ENCODE measurements at places on chromosomes 1 and 21. TPM values are rescaled to one million over a fixed set of nuclear protein-coding genes. Genes with fewer than 3 reads are reported as not detected.

DNA sequence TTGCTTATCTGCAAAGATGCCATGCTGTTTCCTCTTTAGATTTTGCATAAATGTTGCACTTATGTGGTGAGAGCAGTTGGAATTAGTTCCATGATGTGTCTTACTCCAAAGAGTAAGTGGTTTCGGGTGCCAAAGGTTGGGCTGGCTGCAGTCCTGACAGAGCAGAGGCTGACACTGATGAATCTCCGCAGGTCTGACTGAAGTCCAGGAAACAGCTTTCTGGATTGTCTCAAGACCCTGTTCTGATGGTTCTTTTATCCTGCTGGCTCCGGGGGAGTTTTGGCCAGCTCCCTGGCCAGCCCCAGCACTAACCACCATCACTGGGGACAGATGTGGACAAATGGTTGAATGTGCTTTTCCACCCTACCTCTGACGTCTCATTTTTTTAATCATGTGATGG lies 207.2 kb upstream of the KIAA0040 start:
- DNase-seq = no peak

- DNase-seq = no peak
Measured at GRCh38 chr1:40648200-40648599, 17.3 kb downstream of the RIMS3 start.

DNA sequence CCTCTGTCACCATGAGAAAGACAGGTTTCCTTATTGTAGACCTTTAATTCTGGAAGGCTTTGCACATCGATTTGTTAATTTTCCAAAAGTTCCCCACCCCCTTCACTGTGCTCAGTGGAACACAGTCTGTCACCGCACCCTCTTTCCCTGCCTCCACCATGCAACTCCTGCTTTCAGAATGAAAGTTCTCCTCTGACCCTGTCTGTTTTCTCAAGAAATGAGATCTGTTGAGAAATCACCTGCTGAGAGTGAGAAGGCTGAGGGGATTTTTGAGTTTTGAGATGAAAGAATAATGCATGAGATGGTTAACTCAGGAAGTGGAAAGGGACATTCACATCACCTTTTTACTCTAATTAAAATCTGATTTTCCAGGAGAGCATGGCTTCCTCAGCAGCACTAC lies 99.6 kb downstream of the CYYR1 start:
- no peak for DNase-seq

GRCh38 chr1:9653491-9654050 lies 2.0 kb downstream of the PIK3CD start:
- DNase-seq = peak; percentile 62

DNA sequence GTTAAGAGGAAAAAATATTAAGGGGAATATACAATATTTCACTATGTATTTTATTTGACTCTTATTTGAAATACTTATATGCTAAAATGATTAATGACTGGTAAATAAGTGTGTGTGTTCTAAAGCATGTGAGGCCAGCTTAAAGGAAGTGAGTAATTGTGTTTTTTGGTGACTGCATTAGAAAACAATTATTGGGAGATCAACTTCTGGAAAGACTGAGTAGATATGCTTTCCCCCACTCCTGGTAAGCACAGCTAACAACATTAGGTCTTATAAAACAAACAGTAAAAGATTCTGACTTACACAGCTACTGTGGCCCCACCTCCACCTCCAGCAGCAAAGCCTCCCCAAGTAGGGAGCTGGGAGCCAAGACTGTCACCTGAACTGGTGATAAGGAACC lies 403.0 kb downstream of the SRGAP2C start:
- no peak for DNase-seq

The FMO4 gene
- 3.2 TPM for total RNA-seq

GRCh38 chr1:60903591-60903990 lies 178.8 kb upstream of the NFIA start:
- no peak for DNase-seq

- no peak for DNase-seq
Measured at GRCh38 chr1:213054733-213055591, 3.9 kb downstream of the RPS6KC1 start.

- no peak for DNase-seq
Measured at GRCh38 chr1:34113887-34114286, 51.1 kb downstream of the CSMD2 start.

DNA sequence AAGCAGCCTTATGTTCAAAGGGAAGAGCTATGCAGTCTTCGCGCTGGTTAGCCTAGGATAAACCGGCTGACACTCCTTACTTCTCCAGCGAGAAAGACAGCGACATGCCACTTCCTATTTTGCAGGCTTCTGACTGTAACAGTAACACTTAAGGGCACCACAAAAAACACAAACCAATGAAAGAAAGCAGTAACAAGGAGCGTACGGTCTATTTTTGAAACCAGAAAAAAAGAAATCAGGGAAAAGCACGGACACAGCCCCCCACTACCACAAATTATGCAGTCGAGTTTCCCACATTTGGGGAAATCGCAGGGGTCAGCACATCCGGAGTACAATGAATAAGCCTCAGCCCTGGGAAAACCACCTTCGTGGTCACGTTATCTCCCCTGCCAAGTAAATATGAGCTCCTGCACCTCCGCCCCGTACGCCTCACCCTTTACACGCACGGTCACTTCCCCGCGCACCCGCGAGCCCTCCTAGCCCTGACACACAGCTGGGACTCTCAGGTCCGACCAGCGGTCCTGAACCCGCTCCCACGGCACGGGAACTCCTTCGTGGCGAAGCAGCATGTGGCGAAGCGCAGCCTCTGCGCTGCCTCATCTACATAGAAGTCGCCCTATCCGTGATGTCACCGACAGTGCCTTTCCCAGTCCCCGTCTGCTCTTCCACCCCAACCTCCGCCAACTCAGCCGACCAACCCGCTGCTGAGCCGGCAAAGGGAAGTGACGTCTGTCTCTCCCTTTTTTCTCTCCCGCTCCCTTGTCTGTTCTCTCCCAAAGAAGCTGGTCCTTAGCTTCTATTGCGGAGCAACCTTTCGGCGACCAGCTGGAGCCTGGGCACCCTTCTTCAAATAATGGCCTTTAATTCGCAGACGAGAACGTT lies 40.9 kb upstream of the PPIAL4F start:
- DNase-seq = peak; percentile 87

GRCh38 chr1:18950401-18951026 lies 6.0 kb downstream of the IFFO2 start:
- peak; percentile 65 for DNase-seq

DNA sequence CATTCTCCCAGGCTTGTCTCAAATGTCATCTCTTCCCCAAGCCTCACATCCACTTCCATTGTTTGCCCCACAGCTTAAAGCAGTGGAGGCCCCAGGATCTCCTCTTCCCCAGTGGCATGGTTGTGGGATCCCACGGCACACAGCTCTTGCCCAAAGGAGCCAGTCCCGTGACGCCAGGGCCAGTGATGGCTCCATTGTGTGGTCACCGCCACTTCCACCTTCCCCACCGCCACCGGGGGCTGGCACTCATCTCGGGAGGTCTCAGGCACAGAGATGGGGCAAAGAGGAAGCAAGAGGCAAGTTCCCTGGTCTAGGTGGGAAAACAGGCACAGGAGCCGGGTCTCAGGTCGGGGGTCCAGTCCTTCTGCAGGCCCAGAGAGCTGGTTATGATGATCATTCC lies 22.9 kb upstream of the ALDH4A1 start:
- DNase-seq = no peak

- no peak for DNase-seq
Measured at GRCh38 chr1:6509919-6510291, 18.4 kb upstream of the PLEKHG5 start.

- no peak for DNase-seq
Measured at GRCh38 chr1:92310185-92310597, 11.3 kb downstream of the RPAP2 start.

GRCh38 chr1:7948960-7949359 lies 8.3 kb upstream of the TNFRSF9 start:
- DNase-seq = peak; percentile 79

DNA sequence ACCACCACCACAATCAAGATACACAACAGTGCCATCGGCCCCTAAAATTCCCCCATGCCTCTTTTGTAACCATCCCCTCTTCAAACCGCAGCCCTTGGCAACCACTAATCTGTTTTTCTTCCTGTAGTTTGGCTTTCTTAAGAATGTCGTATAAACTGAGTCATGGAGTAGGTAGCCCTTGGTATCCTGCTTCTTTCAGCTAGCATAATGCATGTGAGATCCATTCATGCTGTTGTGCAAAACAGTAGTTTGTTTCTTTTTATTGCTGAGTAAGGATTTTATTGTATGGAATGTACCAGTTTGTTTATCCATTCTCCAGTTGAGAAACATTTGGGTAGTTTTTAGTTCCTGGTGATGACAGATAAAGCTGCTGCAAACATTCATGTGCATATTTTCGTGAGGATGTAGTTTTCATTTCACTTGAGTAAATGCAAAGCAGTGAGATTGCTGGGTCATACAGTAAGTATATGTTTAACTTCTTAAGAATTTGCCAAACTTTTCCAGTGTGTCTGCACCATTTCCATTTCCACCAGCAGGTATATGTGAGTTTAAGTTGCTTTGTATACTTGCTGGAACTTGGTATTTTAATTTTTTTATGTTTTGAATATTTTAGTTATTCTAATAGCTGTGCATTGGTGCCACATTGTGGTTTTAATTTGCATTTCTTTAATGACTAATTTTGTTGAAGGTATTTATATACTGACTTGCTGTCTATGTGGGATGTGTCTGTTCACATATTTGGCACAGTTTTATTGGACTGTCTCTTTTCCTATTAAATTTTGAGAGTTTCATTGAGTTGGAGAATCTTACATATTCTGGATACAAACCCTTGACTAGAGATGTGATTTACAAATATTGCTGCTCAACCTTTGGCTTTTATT lies 148.4 kb upstream of the MAP1LC3C start:
- peak; percentile 4 for DNase-seq

The VWA5B1 gene
- total RNA-seq = not detected

DNA sequence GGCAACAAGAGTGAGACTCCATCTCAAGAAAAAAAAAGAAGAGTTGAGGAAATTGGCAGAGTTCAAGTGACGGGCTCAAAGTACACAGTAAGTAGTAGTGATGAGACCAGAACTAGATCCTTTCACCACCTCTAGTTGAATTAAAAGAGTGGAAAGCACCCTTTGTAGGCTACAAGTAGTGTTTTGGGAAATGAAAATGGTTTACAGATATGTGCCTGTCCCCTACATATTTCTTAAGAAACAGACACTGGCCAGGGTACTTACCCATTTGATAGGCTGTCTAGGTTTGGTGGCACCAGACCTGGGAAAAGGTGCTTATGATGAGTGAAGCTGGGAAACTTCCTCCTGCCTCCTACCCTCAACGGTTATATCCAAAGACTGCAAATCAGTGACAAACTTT lies 163.7 kb upstream of the BEND5 start:
- no peak for DNase-seq

The CD48 gene
- total RNA-seq = 249 TPM

GRCh38 chr1:67674260-67675011 lies 10.6 kb upstream of the GADD45A start:
- DNase-seq = peak; percentile 80

- no peak for DNase-seq
Measured at GRCh38 chr1:74811436-74812179, 78.7 kb downstream of the TYW3 start.

Data from natural killer cell (primary cell).